ENCODE measurements at places on chromosomes 16 and 17.
A peak's percentile ranks its signal among the peaks of the same experiment; 100 is the strongest.

DNA sequence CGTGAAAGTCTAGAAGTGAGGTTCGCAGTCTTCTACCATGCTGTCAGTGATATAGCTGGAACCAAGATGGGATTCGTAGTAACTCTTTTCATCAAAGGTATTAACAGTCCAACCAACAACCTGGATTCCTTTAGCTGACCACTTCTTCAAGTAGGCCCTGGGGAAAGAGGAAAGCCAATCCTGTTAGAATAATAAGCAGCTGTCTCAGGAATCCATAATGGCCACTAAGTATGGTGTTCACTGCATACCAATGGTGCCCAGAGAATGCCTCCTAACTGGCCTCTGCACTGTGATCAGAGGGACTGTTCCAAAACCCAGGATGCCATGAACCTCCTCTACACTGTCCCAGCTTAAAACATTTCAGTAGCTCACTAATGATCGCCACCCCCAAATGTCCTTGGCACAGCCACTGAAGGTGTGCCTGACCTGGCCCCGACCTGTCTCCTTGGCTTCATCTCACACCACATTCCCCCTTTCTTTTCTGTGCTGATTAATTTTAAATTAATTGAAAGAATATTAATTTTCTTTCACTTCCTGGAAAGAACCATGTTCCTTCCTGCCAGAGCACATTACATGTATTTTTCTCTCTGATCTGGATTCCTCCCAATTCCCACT, 18.3 kb downstream of the GDE1 start:
- DNase-seq, result no peak

- DNase-seq, result no peak
Measured at GRCh38 chr16:78742501-78743283, 643.2 kb downstream of the WWOX start.

DNA sequence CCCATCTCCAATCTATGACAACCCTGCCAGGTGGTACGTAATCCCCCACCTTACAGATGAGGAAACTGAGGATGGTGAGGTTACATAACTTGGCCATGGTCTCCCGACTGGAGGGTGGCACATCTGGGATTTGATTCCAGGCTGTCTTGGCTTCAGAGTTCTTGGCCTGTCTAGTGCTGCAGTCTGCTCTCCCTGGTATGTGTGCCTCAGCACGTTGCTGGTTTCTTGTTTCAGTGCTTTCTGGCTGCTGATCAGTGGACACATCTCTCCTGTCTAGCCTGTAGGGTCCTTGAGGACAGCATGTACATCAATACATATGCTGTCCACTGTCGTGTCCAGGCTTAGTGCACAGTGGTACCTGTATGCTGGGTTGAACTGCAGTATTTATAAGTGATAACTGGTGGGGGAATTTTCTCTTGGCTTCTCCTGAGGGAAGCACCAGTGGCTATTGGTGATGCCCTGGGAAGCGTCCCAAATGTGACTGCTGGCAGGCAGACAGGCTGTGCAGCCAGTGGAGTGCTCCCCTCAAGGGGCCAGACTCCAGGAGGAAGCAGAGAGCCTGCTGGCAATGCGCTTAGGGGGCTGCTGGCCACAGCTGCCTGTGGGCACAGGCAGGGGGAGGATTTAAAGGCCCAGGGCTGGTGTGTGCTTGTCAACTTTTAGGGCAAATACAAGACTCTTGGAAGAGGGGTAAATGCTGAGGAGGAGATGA, 14.4 kb downstream of the CTRL start:
- peak; percentile 16 for DNase-seq

- DNase-seq, result no peak
Measured at GRCh38 chr16:69496896-69497295, 68.9 kb upstream of the NFAT5 start.

- DNase-seq, result no peak
Measured at GRCh38 chr16:17453364-17454038, 17.3 kb downstream of the XYLT1 start.

GRCh38 chr17:13491916-13492736, 109.6 kb downstream of the HS3ST3A1 start:
- DNase-seq, result no peak

- no peak for DNase-seq
Measured at GRCh38 chr17:34644941-34645550, 65.7 kb downstream of the TMEM132E start.

GRCh38 chr17:57234061-57234738, 22.1 kb upstream of the MSI2 start:
- no peak for DNase-seq
